Activated CD8-positive, alpha-beta memory T cell treated with anti-CD3 and anti-CD28 coated beads, Interleukin-2, amount 10 ng/mL, durations not matched to agents 7 days and 5 days (primary cell): ENCODE measurements at places on chromosomes 6 and 20. TPM values are rescaled to one million over a fixed set of nuclear protein-coding genes. Genes with fewer than 3 reads are reported as not detected.

DNA sequence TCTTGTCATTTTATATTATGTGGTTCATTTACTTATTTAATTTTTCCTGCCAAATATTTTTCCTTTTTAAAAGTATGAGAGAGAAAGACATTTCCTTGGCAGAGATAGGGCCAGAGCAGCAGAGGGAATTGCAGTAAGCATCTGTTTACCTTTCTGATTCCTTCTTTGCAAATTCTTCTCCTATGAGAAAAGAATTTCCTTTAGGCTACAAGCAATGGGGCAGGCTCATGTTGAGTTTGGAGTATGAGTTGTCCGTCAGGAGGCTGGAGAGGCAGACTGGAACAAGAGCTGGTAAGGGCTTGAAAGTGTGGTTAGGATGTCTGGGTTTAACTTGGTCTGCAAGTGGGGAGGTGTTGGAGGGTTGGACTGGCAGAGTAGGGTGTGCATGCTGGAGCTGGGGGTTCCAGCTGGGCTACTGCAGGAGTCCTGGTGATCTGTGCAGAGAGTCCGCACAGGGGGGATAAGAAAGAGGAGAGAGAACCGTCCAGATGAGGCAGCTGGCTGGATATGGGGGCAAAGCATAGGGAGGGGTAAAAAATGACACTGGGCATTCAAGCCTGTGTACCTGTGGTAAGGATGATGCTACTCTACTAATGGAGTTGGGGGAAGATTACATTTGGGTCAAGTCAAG, 19.7 kb downstream of the TIAM2 start:
- H3K36me3 ChIP-seq, result no peaks in the 10 kb centered on the region
- no peak overlapping the region for H3K27ac ChIP-seq
- peaks cover 4% of the 10 kb centered on the region for H3K27me3 ChIP-seq
- H3K4me3 ChIP-seq, result no peak overlapping the region
- no peak for DNase-seq
- peaks cover 2% of the 10 kb centered on the region for H3K4me1 ChIP-seq

DNA sequence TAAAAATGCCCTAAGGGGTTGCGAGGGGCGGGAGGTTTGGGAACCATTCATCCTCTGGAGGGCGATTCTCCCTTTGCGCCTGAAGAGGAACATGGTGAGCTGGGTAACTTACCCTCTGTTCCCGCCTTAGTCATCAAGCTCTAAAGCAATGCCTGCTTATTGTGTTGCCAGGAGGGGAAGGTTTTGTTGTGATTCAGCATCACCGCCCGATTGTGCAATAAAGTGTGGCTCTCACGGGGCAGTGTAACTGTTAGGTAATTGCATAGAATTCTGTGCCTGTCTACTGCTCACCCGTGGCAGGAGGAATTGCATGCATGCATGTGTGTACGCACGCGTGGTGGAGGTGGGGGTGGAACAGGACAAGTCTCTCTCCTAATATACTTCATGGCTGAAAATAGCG, 95.5 kb upstream of the AGPAT4 start:
- DNase-seq, result no peak
- H3K27me3 ChIP-seq, result no peaks in the 10 kb centered on the region
- no peak overlapping the region for H3K27ac ChIP-seq
- no peak overlapping the region for H3K4me3 ChIP-seq
- no peaks in the 10 kb centered on the region for H3K4me1 ChIP-seq

- H3K27ac ChIP-seq, result no peak overlapping the region
- no peaks in the 10 kb centered on the region for H3K36me3 ChIP-seq
- no peak for DNase-seq
- H3K4me1 ChIP-seq, result no peaks in the 10 kb centered on the region
- no peak overlapping the region for H3K4me3 ChIP-seq
- H3K27me3 ChIP-seq, result peaks cover 11% of the 10 kb centered on the region
These were observed 97.9 kb upstream of the PTPRT start for GRCh38 chr20:43287637-43288036.

GRCh38 chr20:38692436-38693411, 31.6 kb upstream of the SLC32A1 start:
- DNase-seq, result peak; percentile 69
- no peak overlapping the region for H3K4me3 ChIP-seq
- H3K36me3 ChIP-seq, result no peaks in the 10 kb centered on the region
- peaks cover 17% of the 10 kb centered on the region for H3K27me3 ChIP-seq

- no peak overlapping the region for H3K27ac ChIP-seq
- no peak for DNase-seq
- no peaks in the 10 kb centered on the region for H3K36me3 ChIP-seq
- H3K4me3 ChIP-seq, result no peak overlapping the region
- H3K4me1 ChIP-seq, result no peaks in the 10 kb centered on the region
These were observed 344.3 kb upstream of the ID4 start for GRCh38 chr6:19492636-19493405.

DNA sequence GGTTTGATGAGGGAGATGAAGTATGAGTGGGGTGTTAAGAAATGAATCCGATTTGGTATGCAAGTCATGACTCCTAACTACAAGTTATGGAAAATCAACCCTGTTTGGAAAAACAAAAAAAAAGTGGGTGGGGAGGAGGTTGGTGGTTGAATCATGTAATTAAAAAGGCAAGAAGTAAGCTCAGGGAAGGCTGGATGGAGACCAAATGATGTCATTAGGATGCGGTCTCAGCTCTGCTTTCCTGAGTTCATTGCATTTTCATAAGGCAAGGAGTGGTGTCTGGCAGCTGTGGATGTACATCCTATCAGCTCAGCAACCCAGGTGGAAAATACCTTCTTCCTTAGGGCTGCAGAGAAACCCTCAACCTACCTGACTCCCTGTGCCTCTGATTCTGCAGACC, 60.4 kb upstream of the AKAP12 start:
- H3K27me3 ChIP-seq, result peaks cover 27% of the 10 kb centered on the region
- H3K4me3 ChIP-seq, result no peak overlapping the region
- no peaks in the 10 kb centered on the region for H3K4me1 ChIP-seq
- DNase-seq, result no peak
- no peaks in the 10 kb centered on the region for H3K36me3 ChIP-seq

GRCh38 chr20:18588574-18588933, 700 bp downstream of the DTD1 start:
- peak overlapping the region; percentile 83 for H3K27ac ChIP-seq
- no peaks in the 10 kb centered on the region for H3K36me3 ChIP-seq
- peak overlapping the region; percentile 88 for H3K4me3 ChIP-seq

- no peak for DNase-seq
- H3K27me3 ChIP-seq, result peaks cover 22% of the 10 kb centered on the region
- peaks cover 2% of the 10 kb centered on the region for H3K4me1 ChIP-seq
- no peak overlapping the region for H3K27ac ChIP-seq
- no peaks in the 10 kb centered on the region for H3K36me3 ChIP-seq
These were observed 6.1 kb downstream of the SLC26A8 start for GRCh38 chr6:36018339-36018738.

GRCh38 chr6:124470803-124471202, 491.4 kb upstream of the RNF217 start:
- DNase-seq, result no peak
- no peak overlapping the region for H3K4me3 ChIP-seq
- H3K27ac ChIP-seq, result no peak overlapping the region
- no peaks in the 10 kb centered on the region for H3K4me1 ChIP-seq
- no peaks in the 10 kb centered on the region for H3K36me3 ChIP-seq

DNA sequence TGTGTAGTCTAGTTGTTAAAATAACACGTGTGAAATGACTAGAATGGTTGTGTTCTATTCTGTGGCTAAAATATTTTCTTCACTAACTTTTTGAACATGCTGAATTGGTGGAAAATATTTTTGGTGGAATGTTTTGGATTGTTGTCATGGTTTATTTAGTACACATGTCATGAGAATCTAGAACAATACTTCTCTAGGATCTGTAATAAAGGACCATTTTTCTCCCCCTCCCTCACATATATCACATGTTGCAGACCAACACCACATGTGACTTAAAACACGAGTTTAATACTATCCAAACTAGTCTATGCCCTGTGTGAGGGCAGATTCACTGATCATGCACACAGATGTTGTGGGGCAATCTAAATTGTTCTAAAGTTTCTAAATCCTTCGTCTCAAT, 29.2 kb downstream of the FIG4 start:
- no peaks in the 10 kb centered on the region for H3K27me3 ChIP-seq
- DNase-seq, result no peak
- no peak overlapping the region for H3K27ac ChIP-seq

GRCh38 chr6:167103041-167103891, 19.6 kb upstream of the CCR6 start:
- peak; percentile 59 for DNase-seq
- H3K4me3 ChIP-seq, result no peak overlapping the region
- H3K36me3 ChIP-seq, result peaks cover 8% of the 10 kb centered on the region
- peaks cover 38% of the 10 kb centered on the region for H3K4me1 ChIP-seq

DNA sequence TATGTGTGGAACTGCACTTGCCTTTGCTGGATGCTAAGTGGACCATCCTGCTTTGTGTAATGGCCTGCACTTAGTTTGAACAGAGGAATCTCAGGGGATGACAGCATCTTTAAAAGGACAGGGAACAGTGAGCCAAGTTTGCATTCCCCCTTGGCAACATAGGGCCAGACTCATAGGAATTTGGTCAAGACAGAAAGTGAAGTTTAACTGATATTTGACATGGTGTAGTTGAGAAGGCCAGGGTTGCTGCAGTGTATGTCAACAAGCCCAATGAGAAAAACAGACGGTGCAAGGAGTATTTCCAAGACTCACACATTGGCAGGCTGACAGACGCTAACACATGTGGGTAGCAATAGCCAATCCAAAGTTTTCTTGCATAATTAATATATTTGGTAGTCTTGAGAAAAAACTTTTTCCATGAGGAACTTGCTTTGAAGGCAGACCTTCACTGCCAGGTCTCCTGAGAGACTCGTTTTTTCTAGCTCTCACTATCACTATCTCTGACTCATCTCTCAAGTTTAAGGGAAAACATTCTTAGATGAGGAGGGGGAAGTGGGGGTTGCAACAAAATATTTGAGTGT, 213.8 kb downstream of the IBTK start:
- DNase-seq, result no peak
- H3K36me3 ChIP-seq, result no peaks in the 10 kb centered on the region
- no peak overlapping the region for H3K27ac ChIP-seq
- no peaks in the 10 kb centered on the region for H3K27me3 ChIP-seq
- H3K4me1 ChIP-seq, result no peaks in the 10 kb centered on the region
- no peak overlapping the region for H3K4me3 ChIP-seq

DNA sequence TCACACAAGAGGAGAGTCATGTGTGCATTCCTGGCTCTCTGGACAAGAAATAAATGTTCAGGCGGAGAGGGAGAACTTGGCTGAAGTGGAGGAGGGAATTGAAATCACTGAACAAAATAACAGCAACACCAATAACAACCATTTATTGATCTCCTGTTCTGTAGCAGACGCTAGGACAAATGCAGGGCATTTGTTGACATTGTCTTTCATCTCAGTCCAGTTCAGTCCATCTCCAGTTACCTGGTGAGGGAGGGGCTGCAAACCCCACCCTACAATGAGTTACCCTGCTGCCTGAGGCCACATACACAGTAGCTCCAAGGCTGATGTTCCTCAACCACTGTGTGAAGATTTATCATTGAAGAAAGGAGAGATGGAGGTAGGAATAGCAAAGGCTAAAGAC, 27.3 kb downstream of the UNC5CL start:
- DNase-seq, result no peak
- H3K27ac ChIP-seq, result no peak overlapping the region
- H3K27me3 ChIP-seq, result peaks cover 6% of the 10 kb centered on the region
- H3K4me3 ChIP-seq, result no peak overlapping the region
- no peaks in the 10 kb centered on the region for H3K4me1 ChIP-seq

The TSHZ2 gene
- 0.18 TPM for total RNA-seq

The MEI4 gene
- not detected for total RNA-seq

The RIPOR3 gene
- not detected for total RNA-seq

The C20orf141 gene
- not detected for total RNA-seq

The ZNF343 gene
- total RNA-seq, result 10.3 TPM

The UST gene
- total RNA-seq, result 2.3 TPM

The MYCT1 gene
- total RNA-seq, result not detected

The SLC24A3 gene
- not detected for total RNA-seq

The FNDC11 gene
- 0.14 TPM for total RNA-seq
